ENCODE measurements at places on chromosomes 5 and 9.

DNA sequence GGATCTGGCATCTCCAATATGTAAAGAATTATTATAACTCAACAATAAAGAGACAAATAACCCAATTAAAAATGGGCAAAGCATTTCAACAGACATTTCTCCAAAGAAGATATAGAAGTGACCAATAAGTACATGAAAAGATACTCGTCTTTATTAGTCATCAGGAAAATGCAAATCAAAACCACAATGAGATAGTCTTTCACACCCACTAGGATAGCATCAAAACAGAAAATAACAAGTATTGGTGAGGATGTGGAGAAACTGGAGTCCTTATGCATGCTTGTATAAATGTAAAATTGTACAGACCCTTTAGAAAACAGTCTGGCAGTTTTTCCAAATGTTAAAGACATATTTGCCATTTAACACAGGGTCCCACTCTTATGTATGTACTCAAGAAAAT lies 39.1 kb upstream of the ITGA1 start:
- DNase-seq: no peak

DNA sequence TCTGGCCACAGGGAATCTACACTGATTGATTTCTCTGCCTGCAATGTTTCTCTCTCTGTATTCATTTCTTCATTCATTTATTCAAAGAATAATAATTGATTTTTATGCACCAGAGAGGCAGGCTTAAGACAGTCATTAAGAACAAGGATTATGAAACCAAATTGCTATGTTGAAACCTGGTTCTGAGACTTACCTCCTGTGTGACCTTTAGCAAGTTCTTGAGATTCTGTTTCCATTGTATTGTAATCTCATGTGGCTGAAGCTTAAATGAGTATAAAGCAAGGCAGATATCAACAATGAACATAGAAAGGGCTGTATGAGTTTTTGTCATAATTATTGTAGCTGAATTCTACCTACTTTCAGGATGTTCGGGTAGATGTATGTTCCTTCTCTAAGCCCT lies 129.6 kb upstream of the GRIA1 start:
- no peak for DNase-seq

DNA sequence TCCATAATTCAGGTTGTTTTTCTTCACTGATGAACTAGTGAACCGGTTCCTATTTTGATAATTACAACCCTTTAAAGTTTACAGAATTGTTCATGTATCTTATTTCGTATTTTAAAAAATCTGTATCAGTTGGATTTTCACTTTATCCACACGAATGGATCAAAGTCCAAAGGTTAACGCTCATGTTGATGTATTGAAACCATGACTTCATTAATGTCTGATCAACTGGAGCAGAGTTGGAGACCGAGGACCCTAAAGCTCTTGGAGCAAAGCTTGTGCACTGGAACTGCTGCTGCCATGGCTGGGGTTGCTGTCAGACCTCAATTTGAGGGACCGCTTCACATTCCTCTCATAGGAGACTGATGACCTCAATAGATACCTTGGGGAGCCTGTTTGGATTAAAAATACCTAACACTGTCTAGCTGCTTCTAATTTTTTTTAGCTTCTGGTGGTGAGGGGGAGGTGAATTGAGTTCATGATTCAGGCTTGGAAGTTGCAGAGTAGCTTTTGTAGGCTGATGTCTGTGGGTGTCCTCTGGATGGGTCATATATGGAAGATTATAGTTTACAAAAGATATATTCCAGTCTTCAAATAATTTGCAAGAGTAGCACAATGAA lies 45.1 kb downstream of the KIAA1958 start:
- no peak for DNase-seq

DNA sequence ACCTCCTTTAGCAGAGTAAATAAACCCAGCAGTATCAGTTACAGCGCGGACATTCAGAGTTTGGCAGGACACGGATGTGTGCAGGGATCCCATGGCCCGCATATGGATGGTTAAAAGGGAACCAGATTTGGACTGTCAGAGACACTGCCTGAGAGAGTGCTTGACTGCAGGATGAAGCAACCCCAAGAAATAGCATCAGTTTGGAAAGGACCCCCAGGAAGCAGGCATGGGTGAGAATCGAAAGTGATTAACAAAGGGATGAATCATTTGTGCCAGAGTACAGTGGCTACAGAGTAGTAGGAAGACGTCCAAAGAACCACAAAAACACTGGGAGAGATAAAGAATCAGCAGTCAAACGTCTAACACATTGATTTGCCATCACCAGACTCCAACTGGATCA lies 5.5 kb downstream of the C7 start:
- DNase-seq: no peak

DNA sequence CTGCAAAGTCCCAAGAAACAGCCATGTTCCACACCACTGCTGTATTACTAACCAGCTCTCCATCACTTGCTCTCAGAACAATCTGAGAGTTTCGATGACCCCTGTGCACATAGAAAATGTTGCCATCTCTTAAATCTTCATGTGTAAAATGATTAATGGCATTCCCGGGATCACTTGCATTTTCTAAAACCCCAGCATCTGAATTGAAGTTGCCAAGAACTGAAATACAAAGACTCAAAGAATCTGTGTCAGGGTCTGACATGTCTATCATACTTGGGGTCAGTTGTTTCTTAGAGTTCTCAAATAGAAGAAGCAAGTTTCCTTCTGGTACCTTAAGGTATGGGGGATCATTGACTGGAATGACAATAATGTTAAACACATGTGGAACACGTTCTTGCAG lies 115.1 kb downstream of the ESM1 start:
- DNase-seq: no peak

DNA sequence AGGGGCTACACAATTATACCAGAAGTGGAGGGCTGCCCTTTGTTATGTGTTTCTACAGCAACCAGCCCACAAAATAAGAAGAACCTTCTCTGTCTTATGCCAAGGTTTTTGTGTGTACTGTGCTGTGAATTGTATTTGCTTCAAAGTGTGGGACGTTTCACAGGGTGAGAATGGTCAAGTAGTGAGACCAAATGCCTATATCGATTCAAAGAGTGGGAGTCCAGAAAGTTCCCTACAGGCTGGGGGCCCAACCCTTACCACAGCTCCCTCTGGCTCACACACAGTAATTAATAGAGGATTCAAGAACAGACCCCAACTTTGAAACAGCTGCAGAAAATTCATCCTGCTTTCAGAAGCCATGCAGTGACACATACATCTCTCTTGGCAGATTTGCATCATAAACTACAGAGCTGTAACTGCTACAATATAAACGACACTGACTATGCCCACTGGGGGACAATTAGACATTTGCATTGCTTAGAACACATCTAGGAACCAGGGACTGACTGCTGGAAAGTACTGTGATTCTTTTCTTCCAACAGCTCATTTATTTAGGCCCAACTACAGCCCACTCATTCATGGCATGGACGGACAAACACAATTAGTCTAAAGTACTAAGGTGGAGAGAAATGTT lies 12.8 kb downstream of the ENC1 start:
- DNase-seq: no peak

- no peak for DNase-seq
Measured at GRCh38 chr5:102797322-102797884, 42.3 kb downstream of the PAM start.

DNA sequence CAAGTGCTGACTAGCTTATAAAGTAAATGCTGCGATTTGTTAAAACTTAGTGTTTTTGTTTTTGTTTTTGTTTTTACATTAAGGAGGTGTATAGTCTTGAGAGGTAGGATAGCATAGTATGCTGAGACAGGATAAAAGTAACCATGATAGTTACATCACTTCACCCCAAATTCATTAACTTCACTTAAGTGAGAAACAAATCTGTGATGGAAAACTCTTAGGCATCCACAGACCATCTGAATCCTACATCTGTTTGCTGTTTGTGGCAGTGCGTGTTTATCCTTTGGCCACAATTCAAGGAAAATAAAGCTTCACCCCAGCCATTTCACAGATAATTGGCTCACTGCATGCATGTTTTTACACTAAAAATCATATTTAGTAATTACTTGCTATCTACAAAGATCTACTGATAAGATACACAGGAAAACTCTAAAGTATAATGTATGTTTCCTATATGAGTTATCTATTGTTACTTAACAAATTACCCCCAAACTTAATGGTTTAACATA lies 82.0 kb downstream of the ZNF622 start:
- no peak for DNase-seq

GRCh38 chr5:131994533-131995226 lies 16.8 kb downstream of the ACSL6 start:
- no peak for DNase-seq

GRCh38 chr5:170296935-170297588 lies 515 bp downstream of the LCP2 start:
- DNase-seq: no peak

DNA sequence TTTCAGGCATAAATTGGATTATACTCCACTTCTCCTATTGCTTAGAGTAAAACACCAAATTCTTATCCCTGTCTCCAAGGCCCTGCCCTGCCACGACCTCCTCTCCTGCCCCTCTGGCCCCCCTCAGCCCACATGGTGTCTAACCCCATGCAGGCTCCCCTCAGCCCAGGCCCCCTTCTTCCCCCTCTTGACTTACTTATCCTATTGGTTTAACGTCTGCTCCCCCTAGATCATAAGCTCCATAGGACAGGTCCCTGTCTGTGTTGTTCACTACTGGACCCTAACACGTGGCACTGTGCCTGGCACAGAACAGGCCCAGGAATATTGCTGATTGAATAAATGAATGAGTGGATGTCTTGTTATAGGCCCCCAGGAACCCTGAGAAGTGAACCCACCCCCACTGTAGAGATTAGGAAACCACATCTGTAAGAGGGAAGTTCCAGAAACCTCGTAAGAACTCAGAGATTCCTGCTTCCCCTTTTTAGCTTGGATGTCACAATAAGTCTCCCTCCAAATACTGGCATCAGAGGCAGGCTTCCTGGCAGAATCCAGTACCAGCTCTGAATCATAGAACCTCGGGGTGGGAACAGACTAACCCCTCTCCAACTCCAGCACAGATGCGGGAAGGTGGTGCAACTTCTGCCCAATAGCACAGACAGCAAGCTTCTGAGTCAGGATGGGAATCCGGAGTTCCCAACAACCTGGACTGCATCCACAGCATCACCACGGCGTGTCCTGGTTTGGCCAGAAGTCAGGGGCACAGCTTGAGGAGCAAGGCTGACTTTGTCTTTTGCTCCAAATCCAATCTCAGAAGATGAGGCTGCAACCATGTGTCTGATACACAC lies 31.5 kb downstream of the HRH2 start:
- no peak for DNase-seq

GRCh38 chr5:29054694-29055093 lies 2016.3 kb upstream of the CDH9 start:
- DNase-seq: no peak

DNA sequence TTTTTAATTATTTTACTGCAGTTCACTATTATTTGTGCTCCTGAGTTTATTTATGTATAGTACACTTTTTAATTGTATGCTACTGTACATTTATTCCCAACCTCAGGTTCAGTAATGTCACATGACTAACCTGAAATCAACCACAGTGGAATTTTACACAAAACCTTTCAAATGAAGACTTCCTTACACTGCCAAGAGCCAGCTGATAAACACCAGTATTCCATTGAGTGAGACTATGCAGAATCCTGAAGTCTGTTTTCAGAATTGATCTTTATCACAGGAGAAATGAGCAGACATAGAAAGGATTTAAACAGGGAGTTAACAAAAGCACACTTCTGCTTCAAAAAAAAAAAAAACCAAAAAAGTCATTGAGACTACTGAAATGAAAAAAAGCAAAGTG lies 219.5 kb downstream of the PRR16 start:
- no peak for DNase-seq

DNA sequence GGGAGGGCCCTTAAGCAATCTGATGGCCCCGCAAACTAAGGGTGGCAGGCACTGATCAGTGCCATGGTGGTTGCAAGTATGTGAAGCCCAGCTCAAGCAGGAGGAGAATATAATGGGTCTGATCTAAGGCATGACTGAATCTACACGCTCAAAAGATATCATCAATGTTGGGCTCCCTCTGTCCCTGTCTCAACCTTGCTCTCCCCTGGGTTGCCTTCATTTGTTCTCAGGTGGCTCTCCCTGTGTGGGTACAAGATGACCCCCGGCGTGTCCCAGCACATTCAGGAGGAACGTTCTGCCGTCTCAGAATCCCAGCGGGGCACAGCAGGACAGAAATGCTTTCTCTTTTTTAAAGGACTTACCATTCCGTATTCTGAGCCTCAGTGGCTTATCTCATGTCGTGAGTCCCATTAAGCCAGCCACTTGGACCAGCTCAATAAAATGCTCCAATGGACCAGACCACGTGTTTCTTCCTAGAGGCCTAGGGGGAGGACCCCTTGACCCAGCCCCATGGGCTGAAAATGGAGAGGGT lies 12.0 kb upstream of the RNF130 start:
- DNase-seq: no peak

DNA sequence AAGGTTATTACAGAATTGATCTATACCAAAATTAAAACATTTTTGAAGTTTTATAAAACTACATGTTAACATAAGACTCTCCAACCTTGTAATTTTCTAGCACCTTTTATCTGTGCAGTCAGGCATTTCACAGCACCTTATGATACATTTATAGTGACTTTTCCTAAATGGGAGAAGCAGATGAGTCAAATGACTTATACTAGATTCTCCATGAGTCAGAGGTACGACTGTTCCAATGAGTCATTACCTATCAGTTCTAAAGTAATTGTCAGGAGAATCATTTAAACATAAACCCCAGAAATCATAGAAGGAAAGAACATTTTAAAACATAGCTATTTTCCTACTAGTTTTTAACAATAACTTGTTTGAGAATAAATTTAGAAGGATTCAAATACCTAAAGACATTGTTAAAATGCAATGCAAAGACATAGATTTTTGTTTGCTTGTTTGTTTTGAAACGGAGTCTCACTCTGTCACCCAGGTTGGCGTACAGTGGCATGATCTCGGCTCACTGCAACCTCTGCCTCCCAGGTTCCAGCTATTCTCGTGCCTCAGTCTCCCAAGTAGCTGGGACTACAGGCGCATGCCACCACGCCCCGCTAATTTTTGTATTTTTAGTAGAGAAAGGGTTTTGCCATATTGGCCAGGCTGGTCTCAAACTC lies 34.7 kb upstream of the DMXL1 start:
- DNase-seq: no peak

DNA sequence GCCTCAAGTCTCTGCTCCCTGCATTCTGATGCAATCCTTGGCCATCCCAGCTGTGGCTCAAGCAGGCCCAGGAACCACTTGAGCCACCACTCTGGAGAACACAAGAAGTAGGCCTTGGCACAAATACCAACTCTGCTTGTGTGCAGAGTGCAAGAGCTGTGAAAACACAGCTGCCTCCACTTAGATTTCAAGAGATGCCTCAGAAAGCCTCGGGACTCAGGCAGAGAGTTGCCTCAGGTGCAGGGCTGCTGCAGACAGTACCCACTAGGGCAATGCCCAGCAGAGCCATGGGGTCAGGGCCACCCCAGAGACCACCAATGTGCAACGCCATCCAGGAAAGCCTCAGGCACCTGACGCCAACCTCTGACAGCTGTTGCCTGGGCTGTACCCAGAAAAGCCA lies 82.4 kb downstream of the FREM1 start:
- DNase-seq: no peak

DNA sequence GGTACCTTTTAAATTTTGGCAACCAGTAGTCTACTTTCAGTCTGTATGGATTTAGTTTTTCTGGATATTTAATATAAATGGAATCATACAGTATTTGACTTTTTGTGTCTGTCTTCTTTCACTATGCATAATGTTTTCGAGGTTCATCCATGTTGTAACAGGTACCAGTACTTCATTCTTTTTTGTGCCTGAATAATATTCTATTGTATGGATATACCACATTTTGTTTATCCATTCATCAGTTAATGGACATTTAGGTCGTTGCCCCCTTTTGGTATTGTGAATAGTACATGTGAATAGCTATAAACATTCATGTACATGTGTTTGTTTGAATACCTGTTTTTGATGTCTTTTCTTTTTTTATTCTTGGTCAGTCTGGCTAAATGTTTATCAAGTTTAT lies 19.1 kb upstream of the TBCA start:
- no peak for DNase-seq
